Prostate gland (tissue), 2 donors: ENCODE measurements at places on chromosomes 7 and 10. TPM values are rescaled to one million over a fixed set of nuclear protein-coding genes. Genes with fewer than 3 reads are reported as not detected.

DNA sequence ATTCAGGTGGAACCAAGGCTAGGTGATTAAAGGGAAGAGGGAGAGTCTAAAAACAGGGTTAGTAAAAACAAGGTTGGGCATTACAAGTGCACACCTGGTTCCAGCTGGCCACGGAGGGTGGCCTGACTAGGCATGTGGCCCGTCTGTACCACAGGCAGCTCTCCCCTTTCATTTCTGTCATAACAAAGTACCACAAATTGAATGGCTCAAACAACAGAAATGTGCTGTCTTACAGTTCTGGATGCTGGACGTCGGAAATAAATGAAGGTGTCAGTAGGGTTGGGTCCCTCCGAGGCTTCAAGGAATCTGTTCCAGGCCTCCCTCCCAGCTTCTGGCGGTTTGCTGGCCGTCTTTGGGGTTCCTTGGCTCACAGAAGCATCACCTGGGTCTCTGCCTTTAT is 13.4 kb upstream of the WDR86 start:
- no peak for DNase-seq

DNA sequence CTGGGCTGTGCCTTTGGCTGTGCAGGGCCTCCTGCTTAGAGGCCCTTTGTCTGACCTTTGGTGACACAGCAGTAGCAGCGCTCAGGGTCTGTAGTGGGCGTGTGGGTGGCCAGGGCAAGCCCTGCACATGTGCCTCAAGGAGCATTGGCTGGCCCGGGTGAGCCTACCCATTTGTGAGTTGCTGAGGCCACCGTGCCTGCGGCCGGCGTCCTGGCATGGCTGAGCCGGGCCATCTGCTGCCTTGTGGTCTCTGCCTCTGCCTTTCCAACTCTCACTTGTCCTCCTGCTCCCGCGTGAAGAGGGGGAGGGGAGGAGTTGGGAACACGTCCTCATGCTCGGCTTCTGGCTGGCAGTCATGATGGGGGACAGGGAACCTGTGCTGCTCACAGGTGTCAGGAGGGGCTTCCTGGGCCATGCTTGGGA is 9.2 kb upstream of the ORAI2 start:
- DNase-seq, result no peak

DNA sequence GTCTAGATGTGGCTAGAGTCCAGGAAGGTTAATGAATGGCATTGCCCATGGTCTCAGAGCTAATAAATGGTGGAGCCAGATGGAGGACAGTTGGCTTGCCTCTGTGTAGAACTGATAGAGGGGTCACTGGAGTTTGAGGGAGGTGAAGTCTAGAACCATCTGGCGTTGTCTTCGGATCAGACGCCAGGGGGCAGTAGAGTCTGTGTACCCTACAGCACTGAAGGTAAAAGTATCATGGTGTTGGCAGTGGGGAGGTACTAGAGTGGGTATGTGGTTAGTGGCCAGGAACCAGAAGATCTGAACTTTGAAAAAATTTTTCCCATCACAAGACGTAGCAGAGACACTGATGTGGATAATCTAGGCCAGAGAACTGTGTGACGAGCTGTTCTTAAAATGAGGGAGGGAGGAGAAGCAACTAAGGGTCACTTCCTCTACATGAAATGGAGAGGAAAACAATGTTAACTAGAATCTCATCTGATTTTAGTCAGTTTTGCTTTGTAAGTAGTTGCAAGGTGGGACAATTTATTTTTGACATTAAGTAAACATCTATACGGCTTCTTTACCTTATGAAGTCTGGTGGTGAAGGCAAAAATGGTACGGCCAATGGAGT is 227.9 kb upstream of the PRSS58 start:
- no peak for DNase-seq

PIK3CG gene
- 0.87 TPM for total RNA-seq

PDIA4 gene
- total RNA-seq, result 125 TPM
